Endothelial cell of coronary artery (primary cell): ENCODE measurements at places on chromosomes 11 and 22. TPM values are rescaled to one million over a fixed set of nuclear protein-coding genes. Genes with fewer than 3 reads are reported as not detected.

CRYBA4 gene
- not detected in 2 replicates for total RNA-seq

MFRP gene
- total RNA-seq = under 0.01 TPM in 1 of 2 replicates, not detected in the other

OR56B4 gene
- not detected in 2 replicates for total RNA-seq

MS4A10 gene
- not detected in 2 replicates for total RNA-seq

SORL1 gene
- 0.09 and 0.45 TPM in 2 replicates for total RNA-seq

PGM2L1 gene
- 15.7 and 22.5 TPM in 2 replicates for total RNA-seq

IRAG1 gene
- total RNA-seq = 0.18 and 1.6 TPM in 2 replicates

CHADL gene
- total RNA-seq = 0.28 and 1.1 TPM in 2 replicates

SEPTIN3 gene
- 0.09 TPM in 1 of 2 replicates, not detected in the other for total RNA-seq

WBP2NL gene
- total RNA-seq = under 0.01 and 0.28 TPM in 2 replicates

NCAPH2 gene
- 21.9 and 29.2 TPM in 2 replicates for total RNA-seq

FGF19 gene
- total RNA-seq = not detected in 2 replicates

OSBP2 gene
- total RNA-seq = 5.6 and 7.6 TPM in 2 replicates

GGTLC2 gene
- total RNA-seq = not detected in 2 replicates

CD3G gene
- not detected in 2 replicates for total RNA-seq

CALCA gene
- total RNA-seq = not detected in 2 replicates

SOX10 gene
- total RNA-seq = not detected in 2 replicates

ADM2 gene
- total RNA-seq = under 0.01 and 1.3 TPM in 2 replicates

PRG2 gene
- total RNA-seq = 0.27 TPM in 1 of 2 replicates, not detected in the other

PGA4 gene
- not detected in 2 replicates for total RNA-seq

NOX4 gene
- 19.8 and 27.5 TPM in 2 replicates for total RNA-seq

ROBO4 gene
- 151 and 173 TPM in 2 replicates for total RNA-seq
